ENCODE measurements at places on chromosomes 2 and 18.

GRCh38 chr2:180524499-180524898, 455.9 kb upstream of the UBE2E3 start:
- DNase-seq: no peak

GRCh38 chr2:196184921-196185320, 13.5 kb upstream of the STK17B start:
- DNase-seq: no peak

DNA sequence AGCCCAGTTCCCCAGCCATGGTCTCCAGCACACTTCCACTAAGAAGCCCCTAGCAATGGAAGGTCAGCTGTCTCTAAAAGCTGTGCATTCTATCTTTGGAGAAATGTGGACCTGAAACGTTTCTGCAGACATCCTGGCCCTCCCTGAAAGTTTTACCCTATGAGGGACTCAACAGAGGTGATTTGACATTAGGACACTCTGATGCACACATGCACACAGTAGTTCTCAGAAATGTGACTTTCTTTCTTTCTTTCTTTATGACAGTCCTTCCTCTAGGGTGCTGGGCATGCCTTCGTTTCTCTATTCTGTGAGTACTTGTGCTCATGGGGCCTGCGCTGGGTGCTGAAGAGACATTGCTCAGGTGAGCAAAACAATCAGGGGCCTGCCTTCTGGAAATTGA, 857.3 kb downstream of the RNF144A start:
- no peak for DNase-seq

- no peak for DNase-seq
Observed at GRCh38 chr2:605674-606608, 71.3 kb downstream of the TMEM18 start.

- no peak for DNase-seq
Observed at GRCh38 chr2:110791435-110791834, 59.1 kb downstream of the ACOXL start.

DNA sequence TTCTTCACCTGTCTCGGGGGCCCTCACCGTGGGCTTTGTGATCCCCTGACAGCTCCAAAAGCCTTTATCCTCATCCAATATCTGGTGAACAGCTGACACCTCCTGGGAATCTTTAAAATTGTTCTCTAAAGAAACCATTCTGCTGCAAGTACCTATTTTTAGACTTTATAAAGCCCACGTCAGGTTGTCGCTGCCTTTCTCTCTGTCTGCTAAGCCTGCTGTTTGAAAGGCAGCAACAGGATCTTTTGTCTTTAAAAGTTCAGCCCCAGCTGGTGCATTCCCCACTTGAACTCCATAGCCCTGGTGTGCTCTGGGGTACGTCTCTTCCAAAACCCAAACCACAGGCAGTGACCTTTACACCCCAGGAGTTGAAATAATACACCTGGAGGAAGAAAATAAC, 145.0 kb downstream of the NEDD4L start:
- DNase-seq: no peak

- no peak for DNase-seq
Observed at GRCh38 chr2:1623906-1624445, 120.3 kb downstream of the PXDN start.

GRCh38 chr2:37201208-37201607, 4.9 kb downstream of the CEBPZOS start:
- DNase-seq: no peak

DNA sequence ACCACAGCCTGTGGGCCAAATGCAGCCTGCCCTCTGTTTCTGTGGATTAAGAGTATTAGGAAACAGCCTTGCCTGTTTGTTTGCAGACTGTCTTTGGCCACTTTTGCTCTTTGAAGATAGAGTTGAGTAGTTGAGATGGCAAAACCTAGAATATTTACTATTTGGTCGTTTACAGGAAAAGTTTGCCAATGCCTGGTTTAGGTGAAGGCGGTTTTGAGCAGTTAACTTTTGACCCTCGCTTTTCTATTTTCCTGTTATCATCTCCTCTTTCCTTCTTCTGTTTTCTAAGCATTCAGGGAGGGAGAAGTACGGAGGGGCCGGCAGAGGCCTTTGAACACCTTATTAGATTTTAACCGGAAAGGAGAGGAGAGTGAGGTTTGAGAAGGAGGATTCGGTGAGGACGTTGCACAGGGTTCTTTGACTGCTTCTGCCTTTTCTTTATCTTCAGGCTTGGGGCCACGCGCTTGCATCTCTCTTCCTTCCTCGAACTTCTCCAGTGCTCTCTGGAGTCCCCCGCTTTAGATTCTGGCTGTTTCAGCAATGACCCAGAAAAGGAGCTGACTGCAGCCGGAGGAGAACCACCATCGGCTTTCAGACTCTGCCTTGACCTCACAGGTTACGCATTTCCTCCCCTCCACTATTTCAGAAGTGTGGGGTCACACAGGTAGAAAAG, 39.2 kb downstream of the IL1R2 start:
- DNase-seq: no peak

DNA sequence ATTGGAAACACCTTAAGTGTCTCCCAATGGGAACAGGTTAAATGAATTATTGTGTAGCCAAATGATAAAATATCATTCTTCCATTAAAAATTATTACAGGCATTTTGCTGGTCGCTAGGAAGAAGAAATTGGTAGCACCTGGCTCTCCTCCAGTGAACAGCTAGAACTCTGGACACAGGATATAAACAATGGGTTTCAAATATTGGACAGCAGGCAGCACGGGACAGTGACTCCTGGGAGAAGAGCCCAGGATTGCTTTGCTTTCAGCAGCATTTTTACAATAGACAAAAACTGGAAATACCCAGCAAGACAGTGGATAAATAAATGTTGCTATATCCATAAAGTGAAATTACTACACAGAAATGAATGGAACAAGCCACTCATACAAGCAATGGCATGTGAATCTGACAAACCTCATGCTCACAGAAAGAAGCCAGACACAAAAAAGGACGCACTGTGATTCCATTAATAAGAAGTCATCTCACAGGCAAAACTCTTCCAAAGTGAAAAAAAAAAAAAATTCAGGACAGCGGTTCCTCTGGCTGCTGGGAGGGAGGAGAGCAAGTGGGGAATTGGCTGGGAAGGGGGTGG, 50.5 kb downstream of the LAMA1 start:
- DNase-seq: no peak

DNA sequence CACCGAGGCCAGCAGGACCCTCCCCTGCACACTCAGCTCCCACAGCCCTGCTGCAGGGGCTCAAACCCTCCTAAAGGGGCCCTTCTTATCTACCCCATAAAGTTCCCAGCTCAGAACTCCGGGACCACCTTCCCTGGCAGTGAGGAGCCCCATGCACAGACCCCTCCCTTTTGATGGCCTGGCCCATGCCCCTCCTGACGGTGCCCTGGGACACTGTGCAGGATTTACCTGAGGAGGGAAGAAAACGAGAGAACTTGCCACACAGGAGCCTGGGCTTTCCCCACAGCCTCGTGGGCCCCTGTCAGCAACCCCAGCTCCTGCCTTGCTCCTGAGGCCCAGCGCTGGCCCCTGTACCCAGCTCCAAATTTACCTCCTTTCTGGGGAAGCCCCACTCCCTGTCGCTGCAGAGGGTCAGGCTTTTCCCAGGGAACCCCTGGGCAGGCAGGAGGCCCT, 206.3 kb upstream of the SALL3 start:
- DNase-seq: no peak

GRCh38 chr2:102306125-102306524, 5.2 kb upstream of the IL1RL1 start:
- no peak for DNase-seq

DNA sequence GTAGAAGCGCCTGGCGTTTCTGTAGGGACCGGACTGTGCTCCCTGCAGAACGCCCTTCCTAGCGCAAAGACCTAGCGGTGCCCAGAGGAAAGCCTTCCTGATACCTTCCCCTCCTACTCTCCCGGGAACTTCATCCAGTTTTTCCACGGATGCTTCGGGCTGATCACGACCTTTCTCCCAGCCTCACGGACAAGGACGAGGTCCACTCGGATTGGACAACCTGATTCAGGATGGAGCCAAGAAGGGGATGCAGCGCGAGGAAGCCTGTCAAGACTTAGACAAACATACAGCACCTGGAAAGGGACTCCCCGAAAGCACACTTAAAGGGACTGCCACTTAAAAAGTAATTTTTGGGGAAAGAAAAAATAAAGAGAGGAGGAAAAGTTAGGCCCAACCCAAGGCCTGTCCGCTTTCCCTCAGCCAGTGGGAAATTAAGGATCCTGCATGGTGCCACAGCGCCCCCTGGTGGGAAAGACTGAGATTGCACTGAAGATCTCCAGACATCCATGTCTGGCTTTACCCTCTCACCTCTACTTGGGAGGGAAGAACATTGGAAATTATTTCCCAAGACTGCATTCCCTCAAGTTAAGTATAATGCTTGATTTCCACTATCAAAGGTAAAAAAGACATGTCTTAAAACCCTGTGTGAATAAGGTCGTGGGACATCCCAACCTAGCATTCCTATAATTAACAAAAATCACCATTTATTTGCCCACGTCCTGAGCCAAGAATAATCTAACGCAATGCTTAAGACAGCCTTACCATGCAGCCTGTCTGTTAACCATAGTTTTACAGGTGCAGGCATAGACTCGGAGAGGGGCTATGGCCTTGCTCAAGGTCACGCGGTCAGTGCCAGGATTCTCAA, 13.4 kb upstream of the COPS8 start:
- DNase-seq: peak; percentile 77

- DNase-seq: no peak
Observed at GRCh38 chr2:45626387-45627221, 15.5 kb upstream of the SRBD1 start.

GRCh38 chr2:5576015-5576414, 116.2 kb upstream of the SOX11 start:
- DNase-seq: no peak

DNA sequence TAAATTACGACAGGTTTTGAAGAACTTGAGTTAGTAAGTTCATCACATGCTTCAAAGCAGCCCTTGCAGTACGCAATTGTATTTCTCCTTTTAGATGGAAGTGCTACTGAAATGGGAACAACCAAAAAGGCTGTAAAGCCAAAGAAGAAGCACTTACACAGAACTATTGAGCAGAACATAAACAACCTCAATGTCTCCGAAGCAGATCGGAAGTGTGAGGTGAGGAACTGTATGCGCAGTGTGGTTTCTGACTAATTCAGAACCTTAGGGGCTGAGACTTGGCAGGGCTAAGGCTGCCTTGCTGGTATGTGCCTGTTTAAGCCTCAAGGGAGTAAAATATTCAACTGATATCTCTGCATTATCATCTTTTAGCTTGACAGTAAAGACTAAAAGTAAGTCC, 8.4 kb downstream of the NCAPH start:
- no peak for DNase-seq

DNA sequence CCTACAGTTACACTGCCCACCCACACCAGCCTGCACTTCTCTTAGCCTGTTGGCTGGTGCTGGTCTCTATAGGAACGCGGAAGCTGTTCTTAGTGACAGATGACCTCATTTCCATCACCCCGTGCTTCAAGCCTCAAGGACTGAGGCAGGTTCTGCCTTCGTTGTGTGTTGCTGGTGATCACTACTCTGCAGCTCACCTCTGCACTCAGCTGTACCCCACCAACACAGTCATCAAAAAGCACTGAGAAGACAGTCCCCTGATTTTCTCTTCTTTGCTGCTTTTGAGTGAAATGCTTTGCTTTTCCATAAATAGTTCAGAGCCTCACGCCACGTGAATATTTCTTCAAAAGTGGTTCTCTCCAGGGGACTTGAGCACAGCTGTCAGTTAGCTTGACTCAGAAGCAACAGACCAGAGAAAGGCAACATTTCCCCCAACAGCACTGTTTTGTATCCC, 225.7 kb upstream of the CCDC150 start:
- DNase-seq: no peak

- no peak for DNase-seq
Observed at GRCh38 chr18:40259115-40259835, 1695.8 kb upstream of the PIK3C3 start.

- no peak for DNase-seq
Observed at GRCh38 chr18:24785019-24785418, 324.6 kb downstream of the HRH4 start.

GRCh38 chr2:128423788-128424165, 105.1 kb upstream of the HS6ST1 start:
- DNase-seq: no peak

DNA sequence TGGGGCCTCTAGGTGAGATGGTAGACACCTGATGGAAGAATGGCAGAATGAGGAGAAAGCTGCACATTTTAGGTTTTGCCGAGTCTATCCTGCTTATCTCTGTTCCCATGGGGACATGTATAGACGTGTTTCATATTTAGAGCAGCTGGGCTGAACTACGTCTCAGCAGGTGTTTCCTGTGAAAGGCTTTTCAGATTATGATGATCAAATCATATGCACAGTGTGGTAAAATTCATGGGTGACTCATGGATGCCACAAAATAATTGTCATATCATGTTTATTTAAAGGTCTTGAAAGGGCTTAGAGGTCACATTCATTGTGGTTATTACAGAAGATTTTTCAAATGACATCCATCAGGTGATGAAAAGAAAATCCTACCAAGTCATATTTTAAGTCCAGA, 90.5 kb downstream of the ICOS start:
- no peak for DNase-seq

DNA sequence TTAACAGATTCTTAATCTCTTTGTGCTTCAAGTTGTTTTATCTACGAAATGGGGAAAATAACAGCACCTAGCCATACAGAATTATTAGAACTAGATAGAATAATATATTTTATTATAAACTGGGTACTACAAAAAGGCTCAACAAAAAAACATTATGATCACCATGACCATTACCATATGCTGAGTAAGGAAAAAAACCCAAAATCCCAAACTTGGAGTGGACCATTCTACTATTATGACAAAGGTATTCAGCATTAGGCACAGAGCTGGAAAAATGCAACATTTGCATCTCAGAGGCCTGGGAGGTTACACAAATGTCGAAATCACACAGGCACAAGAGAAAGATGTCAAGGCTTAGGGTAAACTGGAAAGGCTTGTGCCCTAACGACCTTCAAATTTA, 162.8 kb downstream of the SRBD1 start:
- DNase-seq: no peak

DNA sequence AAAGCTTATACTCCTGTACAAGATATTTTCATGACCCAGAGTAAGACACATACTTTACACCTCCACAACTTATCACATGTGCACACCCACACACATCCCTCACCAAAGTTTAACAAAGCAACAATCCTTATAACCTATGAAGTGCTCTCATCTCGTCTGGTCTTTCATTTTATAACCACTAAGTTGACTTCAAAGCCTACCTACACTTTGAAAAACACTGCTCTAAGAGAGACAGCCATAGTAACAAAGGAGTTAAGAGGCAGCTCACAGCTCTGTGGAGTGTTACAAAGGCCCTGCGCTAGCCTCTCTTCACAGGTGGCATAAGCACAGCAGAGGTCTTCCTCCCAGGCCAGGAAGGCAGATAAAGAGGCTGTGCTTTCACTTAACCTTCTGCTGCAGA, 69.7 kb upstream of the TMEM200C start:
- no peak for DNase-seq

GRCh38 chr2:150208689-150209088, 278.8 kb downstream of the RND3 start:
- DNase-seq: no peak
